Thyroid gland (tissue), 4 donors: ENCODE measurements at places on chromosomes 4 and X.

- no peak for DNase-seq
Observed at GRCh38 chr4:26779674-26780073, 81.0 kb upstream of the STIM2 start.

DNA sequence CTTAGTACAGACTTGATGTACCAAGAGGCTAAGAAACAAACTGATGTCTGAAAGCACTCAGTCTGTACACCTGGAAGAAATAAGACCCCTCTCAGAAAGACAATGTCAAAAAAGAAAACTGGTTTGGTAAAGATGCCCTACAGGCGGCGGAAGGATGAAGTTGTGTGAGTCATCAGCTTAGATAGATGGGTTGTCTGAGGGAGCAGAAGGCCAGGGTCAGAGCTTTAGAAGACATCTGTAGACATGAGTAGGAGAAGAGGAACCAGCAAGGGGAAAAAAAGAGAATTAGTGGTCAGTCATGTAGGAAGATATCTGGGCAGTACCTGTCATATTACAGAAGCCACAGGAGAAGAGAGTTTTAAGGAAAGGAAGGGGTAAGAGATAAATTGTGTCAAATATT lies 8.3 kb downstream of the SRPX2 start:
- DNase-seq = no peak

GRCh38 chr4:126265888-126266287 lies 951.1 kb downstream of the FAT4 start:
- DNase-seq = no peak

DNA sequence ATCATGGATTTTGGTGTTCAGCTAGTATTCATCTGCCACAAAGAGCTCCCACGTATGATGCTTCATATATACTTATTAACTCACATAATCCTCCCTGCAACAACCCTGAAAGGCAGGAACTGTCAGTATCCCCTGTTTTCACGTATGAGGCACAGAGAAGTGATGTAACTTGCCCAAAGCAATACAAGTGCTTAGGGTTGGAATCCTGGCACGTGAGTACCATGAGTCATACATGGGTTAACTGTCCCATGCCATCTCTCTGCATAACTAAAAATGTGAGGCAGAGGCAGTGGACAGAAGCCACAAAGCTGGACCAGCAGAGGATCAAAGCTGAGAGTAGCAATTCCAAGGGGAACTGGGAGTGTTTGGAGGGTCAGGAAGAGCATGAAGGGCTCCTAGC lies 35.7 kb upstream of the EGFL6 start:
- no peak for DNase-seq

DNA sequence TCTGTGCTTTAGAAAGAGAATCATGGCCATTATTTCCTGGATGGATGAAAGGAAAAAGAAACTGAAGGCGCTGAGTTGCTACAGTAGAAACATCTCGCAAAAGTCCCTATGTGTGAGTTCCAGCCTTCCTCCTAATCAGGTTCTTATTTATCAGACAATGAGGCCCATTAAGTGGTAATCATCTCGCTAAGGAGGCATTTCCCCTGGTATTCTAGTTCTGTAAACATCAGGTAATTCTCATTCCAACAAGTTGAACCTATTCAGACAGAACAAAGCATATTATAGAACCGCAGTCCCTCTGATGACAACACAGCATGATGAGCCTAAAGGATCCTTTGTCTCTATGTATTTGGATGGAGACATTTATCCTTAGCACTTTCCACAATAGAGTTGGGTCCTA lies 205.7 kb upstream of the MAOA start:
- DNase-seq = no peak

DNA sequence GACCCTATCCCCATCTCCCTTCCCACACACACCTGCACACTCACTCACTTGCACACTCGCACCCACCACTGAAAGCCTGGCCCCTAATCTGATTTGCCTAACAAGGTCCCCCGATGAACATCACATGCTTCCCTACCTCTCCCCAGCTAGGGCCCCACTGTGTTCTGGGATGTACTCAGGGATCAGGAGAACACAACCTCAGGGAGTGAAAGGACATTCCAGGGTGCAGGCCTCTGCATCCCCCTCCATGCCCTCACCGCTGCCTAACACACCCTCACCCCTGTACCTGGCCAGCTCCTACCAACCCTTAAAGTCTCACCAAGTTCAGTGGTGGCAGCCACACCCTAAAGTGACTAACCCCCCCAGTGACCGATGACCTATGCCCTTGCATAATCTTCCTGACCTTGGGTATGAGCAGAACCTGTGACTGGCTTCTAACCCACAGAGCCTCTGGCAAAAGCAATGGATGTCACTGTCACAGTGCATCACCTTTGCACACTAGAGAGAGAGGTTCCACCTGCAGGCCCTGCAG lies 2.4 kb upstream of the AFAP1 start:
- DNase-seq = no peak

GRCh38 chr4:38857354-38858096 lies 908 bp upstream of the TLR6 start:
- peak; percentile 13 for DNase-seq

- no peak for DNase-seq
Observed at GRCh38 chr4:77473509-77473908, 132.1 kb upstream of the CXCL13 start.

DNA sequence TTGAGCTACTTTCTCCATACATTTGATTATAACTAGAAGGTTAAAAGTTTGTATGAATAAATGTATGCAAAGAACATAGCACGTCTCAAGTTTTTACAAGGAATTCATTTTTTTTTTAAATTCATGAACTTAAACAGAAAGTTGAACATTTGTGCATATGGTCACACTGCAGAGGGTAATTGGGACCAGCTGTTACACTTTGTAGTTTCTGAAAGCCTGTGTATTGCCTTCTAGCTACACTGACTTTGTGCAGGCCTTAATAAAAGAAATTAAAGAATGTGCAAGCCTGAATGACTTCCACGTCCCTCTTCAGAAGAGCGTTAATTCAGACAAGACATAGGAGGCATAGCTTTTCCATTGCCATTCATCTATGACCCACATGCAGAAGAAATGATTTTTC lies 153.1 kb upstream of the PCDH18 start:
- no peak for DNase-seq

DNA sequence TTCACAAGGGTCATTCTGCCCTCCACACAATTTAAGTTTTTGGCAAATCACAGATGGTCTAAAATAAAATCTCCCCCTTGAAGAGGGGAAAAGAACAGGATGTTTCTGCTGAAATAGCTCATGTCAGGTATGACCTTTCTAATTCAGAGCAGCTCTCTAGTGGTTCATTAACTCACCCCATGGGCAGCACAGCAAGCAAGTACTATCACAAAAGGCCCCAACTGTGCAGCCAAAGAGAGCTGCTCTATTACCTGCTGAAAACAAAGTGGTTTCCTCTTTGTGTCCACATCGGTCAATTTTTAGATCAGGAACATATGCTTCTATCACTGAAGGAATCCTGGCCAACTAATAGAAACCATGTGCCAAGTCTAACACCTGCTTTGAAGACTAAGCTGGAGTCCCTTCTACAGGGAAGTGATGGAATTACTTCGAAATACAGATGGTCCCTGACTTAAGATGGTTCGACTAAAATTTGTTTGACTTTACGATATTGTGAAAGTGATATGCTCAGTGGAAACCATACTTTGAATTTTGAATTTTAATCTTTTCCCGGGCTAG lies 164.3 kb downstream of the ENOX2 start:
- no peak for DNase-seq

- peak; percentile 49 for DNase-seq
Observed at GRCh38 chrX:39819921-39820849, 277.6 kb downstream of the BCOR start.

DNA sequence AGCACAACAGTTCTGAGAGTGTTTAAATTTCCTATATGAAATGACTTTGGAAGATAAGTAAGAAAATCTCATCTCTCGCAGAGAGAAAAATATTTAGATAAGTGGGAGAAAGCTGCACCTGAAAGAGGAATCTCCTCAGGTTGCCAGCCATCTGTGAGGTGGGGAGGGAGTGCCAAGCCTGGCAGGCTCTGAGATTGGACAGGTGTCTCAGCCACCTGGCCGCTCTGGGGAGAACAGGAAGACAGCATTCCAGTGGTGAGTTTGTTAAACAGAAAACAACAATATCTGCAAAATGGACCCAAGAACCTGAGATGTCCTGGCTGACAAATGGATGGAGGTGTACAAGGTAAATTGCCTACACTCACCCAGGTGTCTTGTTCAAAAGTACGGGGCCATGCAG lies 31.3 kb downstream of the EMCN start:
- no peak for DNase-seq

DNA sequence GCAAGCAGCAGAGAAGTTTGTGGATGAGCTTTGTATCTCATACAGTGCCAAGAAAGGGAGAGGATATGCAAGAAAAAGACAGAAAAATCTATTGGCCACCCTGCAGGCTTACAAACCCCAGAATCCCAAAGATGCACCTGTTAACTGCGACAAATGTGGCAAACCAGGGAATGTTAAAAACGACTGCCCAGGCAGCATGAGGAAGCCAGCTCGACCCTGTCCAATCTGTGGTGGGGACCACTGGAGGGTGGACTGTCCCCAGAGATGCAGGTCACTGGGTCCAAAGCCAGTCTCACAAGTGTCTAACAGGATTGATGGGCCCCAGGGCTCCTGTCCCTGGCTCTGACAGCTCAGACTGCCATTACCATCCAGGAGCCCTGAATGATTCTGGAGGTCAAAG lies 12.9 kb upstream of the COL25A1 start:
- no peak for DNase-seq

DNA sequence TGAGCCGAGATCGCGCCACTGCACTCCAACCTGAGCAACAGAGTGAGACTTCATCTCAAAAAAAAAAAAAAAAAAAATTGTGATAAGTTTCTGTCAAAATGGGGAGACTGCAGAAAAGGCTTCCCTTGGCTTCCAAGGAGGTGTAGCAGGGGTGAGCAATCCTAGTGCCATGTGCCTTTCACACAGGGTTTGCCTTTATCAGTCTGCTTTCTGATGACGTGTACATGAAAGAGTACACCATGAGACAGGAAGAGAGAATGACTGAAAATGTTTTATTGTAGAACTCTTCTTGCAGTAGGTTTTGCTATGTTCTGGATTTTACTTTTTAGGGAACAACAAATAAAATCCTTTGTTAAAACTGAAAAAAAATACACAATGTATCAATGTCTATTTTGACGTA lies 23.4 kb upstream of the ZFP42 start:
- no peak for DNase-seq

- DNase-seq = no peak
Observed at GRCh38 chr4:175386776-175387507, 425.1 kb downstream of the GPM6A start.

DNA sequence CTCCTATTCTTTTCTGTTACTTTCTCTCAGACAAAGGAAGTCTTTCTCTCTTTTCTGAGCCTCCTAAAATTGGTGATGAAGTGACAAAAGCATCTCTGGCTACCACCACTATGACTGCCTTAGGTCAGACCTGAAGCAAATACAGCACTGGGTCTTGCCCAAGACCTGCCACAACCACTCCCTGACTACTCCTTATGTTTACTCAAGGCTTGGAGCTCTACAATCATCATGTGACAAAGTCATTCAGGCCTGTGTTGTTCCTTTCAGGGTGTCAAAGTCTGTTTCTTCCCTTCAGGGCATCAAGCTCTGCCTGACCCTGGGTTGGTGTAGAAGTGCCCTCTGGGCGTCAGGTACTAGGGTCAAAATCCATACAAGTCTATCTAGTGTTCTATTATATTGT lies 419.2 kb upstream of the CT83 start:
- no peak for DNase-seq

DNA sequence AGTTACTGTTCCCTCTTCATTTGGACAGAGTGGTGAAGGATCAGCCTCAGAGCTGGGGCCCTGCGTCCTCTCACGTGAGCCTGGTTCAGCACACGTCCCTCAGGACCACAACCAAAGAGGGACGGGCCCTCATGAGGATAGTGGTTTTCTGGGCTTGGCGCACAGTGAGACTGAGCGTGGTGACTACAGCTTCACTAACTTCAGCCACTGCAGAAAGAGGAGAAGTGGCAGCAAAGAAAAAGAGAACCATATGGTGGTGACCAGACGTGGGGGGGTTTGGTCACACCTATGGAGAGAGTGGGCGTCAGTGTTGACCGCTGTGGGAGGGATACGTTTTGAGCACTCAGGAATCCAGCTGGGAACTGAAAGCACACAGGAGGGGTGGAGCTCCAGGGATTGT lies 21.8 kb upstream of the TNIP3 start:
- DNase-seq = no peak

DNA sequence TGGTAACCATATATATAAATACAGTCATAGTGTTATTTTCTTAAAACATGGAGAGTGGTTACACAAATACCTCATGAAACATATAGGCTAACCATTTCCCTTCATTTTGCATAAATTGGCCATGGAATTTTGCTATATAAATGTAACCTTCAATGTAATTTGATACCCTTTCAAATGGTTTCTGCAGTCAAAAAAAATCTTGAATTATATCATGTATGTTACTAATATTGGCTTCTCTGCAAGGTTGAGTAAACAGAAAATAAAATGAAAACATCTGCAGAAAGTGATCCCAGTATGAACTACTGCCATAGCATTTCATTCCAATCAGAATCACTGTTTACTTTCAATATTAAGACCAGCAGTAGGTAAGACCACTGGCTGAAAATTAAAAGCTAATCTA lies 1165.9 kb upstream of the TENM3 start:
- no peak for DNase-seq

- DNase-seq = no peak
Observed at GRCh38 chrX:30593440-30594200, 16.1 kb upstream of the TASL start.

- DNase-seq = no peak
Observed at GRCh38 chr4:143189528-143189927, 4.8 kb downstream of the USP38 start.

GRCh38 chr4:19214591-19215186 lies 1037.0 kb upstream of the SLIT2 start:
- DNase-seq = no peak

DNA sequence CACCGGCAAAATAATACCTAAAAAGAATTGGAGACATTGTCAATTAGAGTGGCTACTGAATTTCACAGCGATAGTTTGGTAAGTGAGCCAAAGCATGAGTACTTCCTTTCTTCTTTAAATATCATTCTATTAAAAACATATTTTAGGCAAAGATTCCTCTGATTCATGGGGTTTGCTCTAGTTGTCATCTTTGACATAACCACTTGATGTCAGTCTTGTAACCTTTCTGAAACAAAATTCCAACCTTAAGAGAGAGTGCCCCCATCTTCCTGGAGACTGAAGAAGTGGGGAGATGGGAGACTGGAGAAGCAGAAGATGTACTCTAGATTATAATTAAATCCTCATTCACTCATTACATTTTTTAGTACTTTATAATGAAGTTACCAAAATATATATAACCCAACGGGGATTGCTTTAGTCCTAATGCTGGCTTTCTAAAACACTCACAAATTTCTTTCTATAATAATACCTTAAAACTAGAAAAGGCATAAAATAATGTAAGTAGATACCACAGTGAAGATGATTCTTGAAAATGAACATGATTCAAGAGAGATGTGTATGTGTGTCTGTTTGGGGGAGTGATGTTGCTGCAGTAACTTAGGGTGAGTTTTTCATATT lies 96.4 kb downstream of the EMCN start:
- no peak for DNase-seq

DNA sequence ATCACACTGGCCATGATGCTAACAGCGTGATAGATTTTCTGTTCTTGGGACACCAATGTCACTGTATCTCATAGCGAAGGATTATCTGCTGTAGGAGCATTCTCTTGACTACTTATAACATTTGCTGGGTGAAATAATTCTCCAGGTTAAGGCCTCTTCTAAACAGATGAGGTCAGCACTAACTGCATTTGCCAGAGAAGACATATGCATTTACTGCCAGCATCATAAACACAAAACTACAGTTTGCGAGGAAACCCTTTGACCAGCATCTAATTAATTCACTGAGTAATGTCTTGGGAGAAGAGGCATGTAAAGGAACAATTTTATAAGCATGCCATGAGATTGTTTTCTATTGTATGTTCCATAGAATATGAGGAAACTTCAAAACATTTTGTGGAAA lies 13.9 kb downstream of the TBC1D1 start:
- DNase-seq = no peak
